ENCODE measurements at places on chromosomes 13 and 19.
A peak's percentile ranks its signal among the peaks of the same experiment; 100 is the strongest.

DNA sequence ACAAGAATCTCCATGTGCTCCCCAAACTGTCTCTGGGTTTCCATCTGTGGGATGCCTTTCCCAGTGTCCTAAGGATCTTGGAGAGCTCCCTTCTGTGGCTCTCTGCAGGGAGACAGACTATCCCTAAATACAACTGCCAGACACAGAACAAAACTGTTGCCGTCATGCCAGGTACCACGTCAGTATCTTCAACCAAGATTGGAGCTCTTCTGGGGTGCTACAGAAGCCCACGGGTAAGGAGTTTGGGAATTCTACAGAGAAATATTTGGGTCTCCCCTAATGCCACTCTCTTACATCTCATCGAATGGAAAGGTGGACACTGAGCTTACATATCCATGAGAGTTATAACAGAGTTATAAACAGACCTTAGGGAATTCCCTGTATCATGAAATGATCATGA lies 4.9 kb upstream of the MBD3L3 start:
- no peak for DNase-seq

- no peak for DNase-seq
These were observed 518 bp upstream of the PLPP2 start for GRCh38 chr19:291561-292280.

- no peak for DNase-seq
These were observed 680.1 kb downstream of the DIAPH3 start for GRCh38 chr13:59483501-59484145.

DNA sequence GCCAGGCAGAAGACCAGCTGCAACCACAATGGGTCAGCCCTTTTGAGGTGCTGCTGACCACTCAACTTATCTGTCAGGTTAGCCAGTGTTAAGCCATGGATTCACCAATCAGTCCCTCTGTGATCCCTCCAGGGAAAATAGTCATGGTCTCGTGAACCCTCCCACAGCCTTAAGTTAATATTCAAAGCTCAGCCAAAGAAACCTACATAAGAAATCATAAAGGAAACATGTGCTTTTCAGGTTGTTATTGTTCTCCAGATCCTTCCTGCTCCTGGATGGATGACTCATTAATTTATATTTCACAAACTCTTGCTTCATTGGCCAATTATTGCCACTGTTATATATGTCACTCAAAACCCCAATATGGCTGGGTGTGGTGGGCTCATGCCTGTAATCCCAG lies 161.9 kb downstream of the B3GLCT start:
- DNase-seq = no peak

DNA sequence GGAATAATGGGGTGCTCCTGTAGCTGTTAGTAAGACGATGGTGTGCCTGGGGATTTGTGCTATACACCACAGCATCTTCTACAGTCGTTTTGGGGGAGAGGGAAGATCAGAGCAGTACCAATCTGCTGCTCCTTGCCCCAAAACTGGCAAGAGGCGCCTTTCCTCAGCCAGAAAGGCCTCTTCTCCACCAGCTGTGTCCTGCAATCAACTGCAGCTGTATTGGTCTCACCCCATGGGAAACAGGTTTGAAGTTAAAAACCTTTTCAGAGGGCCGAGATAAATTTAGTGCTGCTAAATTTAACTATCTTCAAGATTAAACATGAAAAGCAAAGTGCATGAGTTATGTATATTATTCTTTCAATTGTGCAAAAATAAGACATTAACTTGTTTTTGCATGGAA lies 1.2 kb upstream of the RNASEH2B start:
- peak; percentile 13 for DNase-seq

DNA sequence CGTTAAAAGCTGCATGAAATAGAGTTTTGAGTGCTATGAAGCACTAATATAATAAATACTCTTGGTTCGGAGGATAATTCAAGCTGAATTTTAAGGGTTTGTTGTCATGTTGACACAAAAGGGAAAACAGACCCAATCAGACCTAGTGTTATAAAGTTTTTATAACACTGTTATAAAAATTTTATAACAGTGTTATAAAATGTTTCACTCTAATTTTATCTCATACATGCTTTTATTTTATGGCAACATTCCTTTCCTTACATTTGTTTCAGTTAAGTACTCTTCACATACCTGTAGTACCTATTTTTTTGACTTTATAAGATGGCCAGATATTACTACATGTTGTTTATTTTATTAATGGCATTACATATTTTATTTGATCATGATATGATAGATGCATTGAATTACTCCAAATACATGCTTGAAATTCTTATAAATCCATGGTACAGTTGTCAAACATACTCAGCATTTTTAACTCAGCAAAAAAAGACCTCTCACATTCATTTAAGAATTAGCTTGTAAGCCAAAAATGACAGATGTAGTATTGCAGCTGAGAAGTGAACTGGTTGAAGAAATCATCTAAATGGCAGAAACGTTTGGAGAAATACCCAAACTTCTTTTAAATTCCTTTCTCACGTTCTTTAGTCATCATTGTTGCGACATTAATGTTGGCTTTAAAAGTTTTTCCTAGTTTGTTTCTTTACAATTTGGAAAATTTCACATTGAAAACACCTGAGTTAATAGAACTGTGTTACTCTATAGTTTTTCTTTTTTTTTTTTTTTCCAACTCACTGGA lies 104.5 kb downstream of the PIBF1 start:
- DNase-seq = no peak

DNA sequence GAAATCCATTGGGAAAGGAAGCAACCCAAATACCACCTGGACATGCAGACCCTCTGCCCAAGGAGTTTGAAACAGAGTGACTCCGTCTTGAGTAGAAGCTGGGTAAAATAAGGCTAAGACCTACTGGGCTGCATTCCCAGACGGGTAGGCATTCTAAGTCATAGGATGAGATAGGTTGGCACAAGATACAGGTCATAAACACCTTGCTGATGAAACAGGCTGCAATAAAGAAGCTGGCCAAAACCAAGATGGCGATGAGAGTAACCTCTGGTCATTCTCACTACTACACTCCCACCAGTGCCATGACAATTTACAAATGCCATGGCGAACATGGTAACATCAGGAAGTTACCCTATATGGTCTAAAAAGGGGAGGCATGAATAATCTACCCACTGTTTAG lies 40.2 kb downstream of the RFXAP start:
- no peak for DNase-seq
